ENCODE measurements at places on chromosomes 4 and X.
A peak's percentile ranks its signal among the peaks of the same experiment; 100 is the strongest.

DNA sequence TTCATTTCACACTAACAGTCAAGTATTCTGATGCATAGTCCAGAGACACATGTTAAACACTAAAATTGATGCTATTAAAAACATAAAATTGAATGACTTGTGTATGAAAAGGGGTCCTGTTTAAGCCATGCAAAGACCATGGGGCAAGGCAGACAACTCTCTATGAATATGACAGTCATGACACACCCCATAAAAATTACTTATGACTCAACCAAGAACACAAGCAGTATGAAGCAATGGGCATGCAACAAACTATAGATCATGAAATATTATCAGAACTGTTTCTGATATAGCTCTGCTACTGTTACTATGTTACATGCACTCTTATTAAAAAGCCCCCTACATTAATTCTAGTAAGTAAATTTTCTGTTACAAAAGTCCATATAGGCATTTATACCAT, 57.5 kb upstream of the ZCCHC13 start:
- no peak for DNase-seq

- DNase-seq: no peak
These were observed 237.7 kb upstream of the TLL1 start for GRCh38 chr4:165635381-165635780.

- DNase-seq: no peak
These were observed 41.5 kb downstream of the F8 start for GRCh38 chrX:154981116-154981411.

DNA sequence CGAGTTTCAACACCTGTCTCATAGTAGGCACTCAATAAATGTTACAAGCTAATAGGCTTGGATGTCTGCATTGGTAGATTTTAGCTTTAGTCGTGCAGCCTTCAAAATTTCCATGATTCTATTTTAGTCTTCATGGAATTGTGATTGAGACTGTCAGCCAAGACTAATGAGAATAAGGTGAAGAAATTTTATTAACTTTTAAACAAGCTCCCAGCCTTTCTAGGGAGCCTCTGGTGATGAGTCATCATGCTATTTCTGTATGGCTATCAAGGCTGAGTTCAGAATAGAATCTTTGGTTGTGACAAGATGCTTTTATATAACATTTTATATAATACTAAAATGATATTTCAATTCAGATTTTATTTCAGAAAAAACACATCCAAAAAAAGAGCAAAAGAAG, 685.8 kb downstream of the GABRG1 start:
- DNase-seq: peak; percentile 6

DNA sequence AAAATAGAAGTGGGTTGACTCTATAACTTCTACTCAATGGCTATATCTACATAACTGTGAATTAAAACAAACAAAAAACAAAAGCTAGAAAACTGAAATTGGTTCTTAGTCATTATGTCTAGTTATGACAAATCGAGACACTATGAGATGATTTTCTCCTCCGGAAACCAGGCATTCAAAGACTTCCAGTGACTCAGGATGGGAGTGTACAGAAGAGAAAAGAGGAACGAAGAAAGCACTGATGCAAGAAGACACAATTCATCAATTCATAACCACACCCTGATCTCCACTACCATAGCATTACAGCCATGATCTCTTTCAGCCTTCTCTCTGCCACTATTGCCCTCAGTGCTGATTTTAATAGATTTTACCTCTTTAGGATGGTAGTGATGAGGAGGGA, 253.6 kb downstream of the CBLL2 start:
- peak; percentile 4 for DNase-seq

DNA sequence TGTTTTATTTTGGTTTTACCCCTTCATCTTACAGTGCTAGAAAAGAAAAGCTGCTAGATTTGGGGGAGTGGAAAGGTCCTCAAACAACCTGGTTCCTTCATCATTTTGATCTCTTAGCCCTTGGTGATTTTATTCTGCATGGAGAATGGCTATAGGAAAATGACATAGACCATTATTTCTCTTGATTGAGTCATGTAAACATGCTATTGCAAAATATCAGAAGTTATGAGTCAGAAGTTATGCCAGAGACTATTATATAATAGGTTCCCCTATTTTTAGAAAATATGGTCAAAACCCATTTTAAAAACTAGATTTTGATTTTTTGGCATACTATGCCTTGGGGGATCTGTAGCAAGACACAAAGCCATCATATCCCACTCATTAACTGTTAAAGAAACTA, 83.7 kb upstream of the FAM9C start:
- no peak for DNase-seq

GRCh38 chr4:17241835-17242234, 270.1 kb downstream of the QDPR start:
- no peak for DNase-seq

- peak; percentile 15 for DNase-seq
These were observed 78.9 kb upstream of the PSAPL1 start for GRCh38 chr4:7513671-7514070.

DNA sequence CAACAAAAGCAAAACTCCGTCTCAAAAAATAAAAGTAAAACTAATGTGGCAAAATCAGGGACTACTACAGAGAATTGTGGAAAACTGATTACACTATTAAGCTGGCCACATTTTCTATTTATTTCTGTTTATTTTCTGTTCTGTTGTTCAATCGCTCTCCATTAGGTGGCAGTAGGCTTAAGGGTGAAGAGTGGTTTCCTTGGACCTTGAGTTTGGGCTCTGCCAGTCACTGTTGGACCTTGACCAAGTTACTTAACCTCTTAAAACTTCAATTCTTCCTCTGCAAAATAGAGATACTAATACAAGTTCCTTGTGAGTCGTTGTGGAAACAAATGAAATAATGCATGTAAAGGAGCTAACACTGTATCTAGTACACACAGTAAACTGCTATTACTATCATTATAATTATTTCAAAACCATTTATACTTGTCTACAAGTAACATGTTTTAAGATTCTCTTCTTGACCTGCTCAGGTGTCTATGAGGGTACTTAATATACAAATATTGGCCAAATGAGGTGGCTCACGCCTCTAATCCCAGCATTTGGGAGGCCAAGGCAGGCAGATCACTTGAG, 15.2 kb downstream of the HSD17B11 start:
- DNase-seq: peak; percentile 91

- no peak for DNase-seq
These were observed 230.9 kb upstream of the TEX13A start for GRCh38 chrX:105451401-105451800.

DNA sequence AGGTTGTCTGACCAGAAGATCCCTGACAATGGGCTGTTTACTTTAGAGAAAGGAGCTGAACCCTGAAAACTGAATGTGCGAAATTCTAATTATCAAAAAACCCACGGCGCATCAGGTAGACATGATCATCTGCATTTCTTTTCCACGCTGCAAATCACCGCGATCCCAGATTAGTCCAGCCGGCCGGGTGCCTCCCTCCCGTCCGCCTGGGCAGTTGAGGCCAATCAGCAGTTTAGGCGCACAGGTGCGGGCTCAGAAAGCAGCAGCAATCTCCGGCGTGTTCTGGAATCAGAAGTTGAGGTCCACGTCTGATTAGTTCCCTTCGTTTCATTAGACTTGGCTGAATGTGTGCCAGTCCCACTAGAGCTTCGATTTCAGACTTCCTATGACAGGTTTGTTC, 73.9 kb downstream of the ACOX3 start:
- no peak for DNase-seq

- DNase-seq: no peak
These were observed 45.7 kb downstream of the TRIM61 start for GRCh38 chr4:164931551-164932324.

DNA sequence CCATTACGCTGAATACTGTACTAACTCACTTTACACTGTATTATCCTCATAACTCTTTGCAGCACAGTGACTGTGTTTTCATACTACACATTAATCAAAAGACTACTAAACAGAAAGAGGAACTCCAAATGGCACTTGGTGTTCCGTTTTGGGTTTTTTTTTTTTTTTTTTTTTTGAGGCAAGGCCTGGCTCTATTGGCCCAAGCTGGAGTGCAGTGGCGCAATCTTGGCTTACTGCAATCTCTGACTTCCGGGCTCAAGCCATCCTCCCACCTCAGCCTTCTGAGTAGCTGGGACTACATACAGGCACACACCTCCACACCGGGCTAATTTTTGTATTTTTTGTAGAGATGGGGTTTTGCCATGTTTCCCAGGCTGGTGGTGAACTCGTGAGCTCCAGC, 10.7 kb downstream of the KLHL8 start:
- DNase-seq: no peak

- no peak for DNase-seq
These were observed 18.2 kb upstream of the COX7B2 start for GRCh38 chr4:46927201-46927600.

GRCh38 chr4:20614816-20615215, 85.4 kb upstream of the PACRGL start:
- DNase-seq: no peak

Data from cardiac muscle cell (in vitro differentiated cells and primary cell).